Epithelial cell of proximal tubule (primary cell): ENCODE measurements at places on chromosomes 7 and 10. TPM values are rescaled to one million over a fixed set of nuclear protein-coding genes. Genes with fewer than 3 reads are reported as not detected.

DNA sequence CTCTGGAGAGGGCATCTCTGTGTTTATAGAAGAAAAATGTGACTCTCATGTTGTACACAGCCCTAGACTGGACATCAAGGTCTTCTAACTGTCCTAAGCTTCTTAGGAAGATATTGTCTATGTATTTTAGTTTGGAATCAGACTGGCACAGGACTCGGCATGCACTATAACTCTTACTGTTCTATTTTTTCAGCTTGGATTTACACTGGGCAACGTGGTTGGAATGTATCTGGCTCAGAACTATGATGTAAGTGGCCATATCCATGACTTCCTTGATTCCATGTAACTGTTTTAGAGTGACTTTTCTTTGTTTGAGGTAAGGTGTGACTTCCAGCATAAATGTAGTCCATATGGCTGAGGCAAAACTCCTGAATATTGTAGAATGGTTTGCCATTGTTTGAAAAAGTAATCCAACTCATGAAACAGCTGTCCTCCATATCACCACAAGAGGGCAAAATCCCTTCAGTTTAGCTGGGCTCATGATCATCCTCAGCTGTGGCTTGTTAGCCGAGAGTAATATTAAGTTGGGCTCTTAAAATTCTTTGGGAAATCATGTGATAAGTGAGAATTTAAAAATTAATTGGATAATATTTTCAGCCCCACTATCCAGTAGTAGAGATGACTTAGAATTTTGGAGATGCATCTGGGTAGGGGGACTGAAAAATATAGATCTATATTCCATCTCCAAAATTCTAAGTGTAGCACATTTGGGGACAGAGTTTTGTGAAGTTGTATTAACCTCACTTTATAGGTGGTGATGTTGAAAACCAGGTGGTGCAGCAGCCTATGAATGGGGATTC lies 10.4 kb downstream of the STMP1 start:
- no peak for DNase-seq

- no peak for DNase-seq
Observed at GRCh38 chr10:51325649-51326048, 251.4 kb downstream of the PRKG1 start.

MAT1A gene
- total RNA-seq, result not detected in 2 replicates

DNA sequence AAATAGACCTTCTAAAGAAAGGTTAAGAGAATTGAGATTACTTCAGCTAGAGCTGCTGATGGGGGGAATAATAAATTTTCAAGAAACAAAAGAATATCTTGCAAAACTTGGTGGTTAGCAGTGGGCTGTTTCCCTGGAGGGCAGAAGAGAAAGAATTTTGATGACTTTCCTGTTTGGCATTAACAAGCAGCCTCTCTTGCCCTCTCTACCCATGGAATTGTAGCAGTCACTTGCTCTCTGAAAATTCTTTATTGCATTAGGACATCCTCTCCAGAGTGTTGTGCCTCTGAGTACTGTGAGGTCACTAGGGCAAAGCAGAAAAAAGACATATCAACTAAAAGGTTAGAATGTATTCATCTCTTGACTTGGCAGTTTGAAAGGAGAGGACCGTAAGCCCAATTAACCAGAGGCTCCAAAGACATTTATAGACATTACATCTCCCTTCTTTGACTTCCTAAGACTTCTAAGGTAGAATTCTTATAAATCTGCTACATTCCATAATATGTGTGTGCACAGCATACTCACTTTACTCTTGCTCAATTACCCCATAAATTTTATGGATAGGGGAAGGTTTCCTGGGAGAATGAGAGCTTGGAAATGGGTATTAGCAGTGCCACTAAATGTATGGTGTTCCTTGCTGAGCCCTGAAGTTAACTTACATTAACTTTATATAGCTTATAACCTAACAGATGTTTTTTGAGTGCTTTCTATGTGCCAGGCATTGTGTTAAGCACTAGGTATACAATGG lies 215.3 kb downstream of the KIF20B start:
- no peak for DNase-seq

- no peak for DNase-seq
Observed at GRCh38 chr7:148485618-148486017, 104.9 kb upstream of the C7orf33 start.

- DNase-seq, result no peak
Observed at GRCh38 chr10:132099389-132100090, 33.8 kb downstream of the JAKMIP3 start.

- DNase-seq, result no peak
Observed at GRCh38 chr10:70145166-70145665, 1.3 kb downstream of the TYSND1 start.

- DNase-seq, result peak; percentile 29
Observed at GRCh38 chr7:144835155-144835611, 670 bp downstream of the TPK1 start.

DNA sequence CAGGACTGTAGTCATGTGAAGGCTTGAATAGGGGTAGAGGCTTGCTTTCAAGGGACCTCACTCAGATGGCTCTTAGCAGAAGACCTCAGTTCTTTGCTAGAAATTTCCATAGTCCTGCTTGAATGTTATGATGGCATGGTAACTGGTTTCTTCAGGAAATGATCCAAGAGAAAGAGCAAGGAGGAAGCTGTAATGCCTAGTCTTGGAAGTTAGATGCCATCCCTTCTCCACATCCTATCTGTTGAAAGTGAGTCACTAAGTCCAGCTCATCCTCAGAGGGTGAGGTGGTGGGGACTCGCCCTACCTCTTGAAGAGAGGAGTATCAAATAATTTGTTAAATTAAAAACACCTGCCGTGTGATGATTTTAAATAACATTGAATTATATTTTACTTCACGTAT lies 4.6 kb downstream of the MGAM start:
- no peak for DNase-seq

SFRP4 gene
- total RNA-seq, result 0.06 TPM in 1 of 2 replicates, not detected in the other

DNA sequence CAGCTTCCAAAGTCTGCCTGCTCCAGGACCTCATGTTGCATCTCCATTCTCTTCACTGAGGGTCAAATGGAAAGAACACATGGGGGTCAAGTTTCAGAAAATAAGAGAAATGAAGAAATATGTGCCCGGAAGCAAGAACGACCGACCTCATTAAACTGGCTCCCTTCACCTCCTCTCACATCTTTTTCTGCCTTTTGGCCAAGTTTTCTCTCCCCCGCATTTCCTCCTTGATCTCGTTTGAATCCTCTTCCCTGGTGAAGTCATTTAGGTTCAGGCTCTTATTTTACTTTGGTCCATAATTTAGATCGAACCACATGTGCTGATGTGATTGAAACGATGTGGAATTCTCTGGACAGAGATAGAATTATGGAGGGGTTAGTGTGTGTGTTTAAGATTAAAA lies 44.2 kb downstream of the EGFR start:
- DNase-seq, result no peak

SP4 gene
- 3.3 and 4.6 TPM in 2 replicates for total RNA-seq

ST8SIA6 gene
- total RNA-seq, result 0.23 TPM in 1 of 2 replicates, not detected in the other

SPDYE1 gene
- not detected in 2 replicates for total RNA-seq

DNA sequence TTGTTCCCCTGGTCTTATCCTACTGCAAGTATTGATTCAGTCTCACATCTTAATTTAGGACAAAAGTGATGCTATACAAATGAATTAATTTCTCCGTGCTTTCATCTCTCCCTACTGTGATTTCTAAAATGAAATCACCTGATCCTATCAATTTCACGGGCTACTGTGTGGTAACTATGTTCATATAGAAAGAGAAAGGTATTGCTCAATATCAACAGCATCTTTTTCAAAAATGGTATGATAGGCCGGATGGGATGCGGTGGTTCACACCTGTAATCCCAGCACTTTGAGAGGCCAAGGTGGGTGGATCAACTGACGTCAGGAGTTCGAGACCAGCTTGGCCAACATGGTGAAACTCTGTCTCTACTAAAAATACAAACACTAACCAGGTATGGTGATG lies 71.2 kb downstream of the PIK3CG start:
- no peak for DNase-seq

- no peak for DNase-seq
Observed at GRCh38 chr7:133845005-133845404, 282.1 kb upstream of the LRGUK start.

GRCh38 chr7:138545123-138545522 lies 85.1 kb downstream of the TRIM24 start:
- DNase-seq, result no peak

DNA sequence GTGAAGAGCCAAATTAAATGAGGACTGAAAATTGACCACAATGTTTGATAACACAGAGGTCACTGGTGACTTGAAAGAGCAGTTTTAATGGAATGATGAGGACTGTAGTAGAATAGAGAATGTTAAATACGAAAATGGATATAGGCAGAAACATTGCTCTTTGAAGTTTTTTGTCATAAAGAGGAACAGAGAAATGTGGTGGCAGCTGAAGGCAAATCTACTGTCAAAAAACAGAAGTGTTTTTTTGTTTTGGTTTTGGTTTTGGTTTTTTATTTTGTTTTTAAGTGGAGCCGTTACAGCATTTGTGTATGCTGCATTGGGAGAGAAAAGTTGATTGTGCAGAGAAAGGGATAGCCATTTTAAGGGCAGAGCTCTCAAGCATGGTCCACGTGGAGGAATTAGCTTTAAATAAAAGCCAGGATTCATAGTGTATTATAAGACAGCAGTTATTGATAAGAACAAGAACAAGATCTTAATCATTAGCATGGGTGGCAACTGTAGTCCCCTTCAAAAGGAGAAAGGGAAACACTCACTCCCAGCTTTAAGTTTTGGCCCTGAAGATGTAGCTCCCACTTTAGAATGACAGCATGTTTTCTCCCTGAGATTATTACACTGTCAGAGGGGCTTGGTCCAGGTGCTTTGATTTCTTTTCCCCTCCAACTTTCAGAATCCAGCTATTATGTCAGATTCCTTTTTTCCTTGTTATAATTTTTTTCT lies 156.7 kb upstream of the BET1 start:
- DNase-seq, result no peak

GRCh38 chr7:18491871-18492270 lies 3.7 kb upstream of the HDAC9 start:
- no peak for DNase-seq

PLEKHS1 gene
- total RNA-seq, result not detected in 2 replicates

DNA sequence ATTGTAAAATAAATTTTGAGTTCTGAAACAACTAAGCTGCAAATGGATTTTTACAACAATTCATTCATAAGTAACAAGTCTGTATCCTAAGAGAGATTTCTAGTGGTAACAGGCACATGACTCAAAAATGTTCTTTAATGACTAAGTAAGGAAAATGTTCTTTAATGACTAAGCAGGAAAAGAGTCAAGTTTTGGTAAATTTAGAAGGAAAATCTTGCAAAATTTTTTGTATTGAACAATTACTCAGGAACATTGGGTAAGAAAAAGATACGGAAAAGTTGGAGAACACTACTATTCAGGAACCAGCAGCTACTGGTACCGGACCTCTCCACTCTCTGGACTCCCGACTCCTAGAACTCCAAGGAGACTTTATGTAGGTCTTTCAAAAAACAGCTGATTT lies 33.5 kb downstream of the HYCC1 start:
- DNase-seq, result peak; percentile 16

- no peak for DNase-seq
Observed at GRCh38 chr10:133267293-133267692, 9.4 kb downstream of the ADAM8 start.

ZNF736 gene
- total RNA-seq, result 6.9 and 12.2 TPM in 2 replicates

GRCh38 chr10:20975236-20975635 lies 78.1 kb upstream of the NEBL start:
- no peak for DNase-seq
